ENCODE measurements at places on chromosomes 1 and 21. TPM values are rescaled to one million over a fixed set of nuclear protein-coding genes. Genes with fewer than 3 reads are reported as not detected.

The FAM110D gene
- total RNA-seq = 0.68 TPM

The CCDC27 gene
- total RNA-seq = not detected

The CD5L gene
- not detected for total RNA-seq

The LRRC41 gene
- 42.0 TPM for total RNA-seq

The PRMT2 gene
- total RNA-seq = 71.1 TPM

DNA sequence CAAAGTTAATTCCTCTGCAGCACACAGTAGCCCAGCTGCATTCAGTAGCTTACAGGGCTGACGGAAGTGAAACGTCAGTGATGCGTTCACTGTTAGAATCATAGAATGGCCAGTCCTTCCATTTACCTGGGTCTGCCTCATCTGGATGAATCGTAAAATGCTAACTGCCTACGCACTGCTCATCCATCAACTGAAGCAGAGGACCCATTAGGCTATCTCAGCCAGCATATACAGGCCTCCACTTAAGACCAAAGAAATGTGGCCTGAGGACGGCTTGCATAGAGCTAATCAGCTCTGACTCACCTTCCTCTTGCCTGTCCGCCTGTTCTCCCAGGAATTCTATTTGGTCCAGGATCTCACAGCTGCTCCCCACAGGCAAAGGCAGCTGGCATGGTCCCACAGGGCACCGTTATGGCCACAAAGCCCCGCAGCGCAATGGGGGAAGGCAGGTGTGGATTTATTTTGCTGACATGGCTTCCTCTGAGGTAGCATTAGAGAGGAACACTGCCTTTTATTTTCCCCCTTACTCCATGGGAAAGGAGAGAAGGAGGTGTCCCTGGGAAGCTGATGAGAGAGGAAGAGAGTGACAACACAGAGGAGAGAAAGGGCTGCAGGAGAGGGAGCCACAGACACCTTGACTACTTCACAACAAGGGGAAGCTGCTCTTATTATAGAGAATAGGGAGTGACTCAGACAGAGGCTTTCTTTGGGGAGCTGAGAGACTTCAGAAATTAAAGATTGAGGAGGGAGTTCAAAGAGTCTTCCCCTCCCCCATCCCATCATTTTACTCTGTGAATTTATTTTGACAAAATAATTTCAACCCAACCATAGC, 177.6 kb downstream of the HHIPL2 start:
- no peak for ATAC-seq

DNA sequence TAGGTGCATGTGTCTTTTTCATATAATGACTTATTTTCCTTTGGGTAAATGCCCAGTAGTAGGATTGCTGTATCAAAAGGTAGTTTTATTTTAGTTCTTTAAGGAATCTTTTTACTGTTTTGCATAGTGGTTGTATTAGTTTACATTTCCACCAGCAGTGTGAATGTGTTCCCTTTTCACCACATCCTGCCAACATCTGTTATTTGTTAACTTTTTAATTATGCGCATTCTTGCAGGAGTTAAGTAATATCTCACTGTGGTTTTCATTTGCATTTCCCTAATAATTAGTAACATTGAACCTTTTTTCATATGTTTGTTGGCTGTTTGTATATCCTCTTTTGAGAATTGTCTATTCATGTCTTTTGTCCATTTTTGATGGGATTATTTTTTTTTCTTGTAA, 1761.9 kb downstream of the PLA2G4A start:
- ATAC-seq = no peak

GRCh38 chr1:66396212-66396890, 137.6 kb upstream of the SGIP1 start:
- ATAC-seq = no peak

DNA sequence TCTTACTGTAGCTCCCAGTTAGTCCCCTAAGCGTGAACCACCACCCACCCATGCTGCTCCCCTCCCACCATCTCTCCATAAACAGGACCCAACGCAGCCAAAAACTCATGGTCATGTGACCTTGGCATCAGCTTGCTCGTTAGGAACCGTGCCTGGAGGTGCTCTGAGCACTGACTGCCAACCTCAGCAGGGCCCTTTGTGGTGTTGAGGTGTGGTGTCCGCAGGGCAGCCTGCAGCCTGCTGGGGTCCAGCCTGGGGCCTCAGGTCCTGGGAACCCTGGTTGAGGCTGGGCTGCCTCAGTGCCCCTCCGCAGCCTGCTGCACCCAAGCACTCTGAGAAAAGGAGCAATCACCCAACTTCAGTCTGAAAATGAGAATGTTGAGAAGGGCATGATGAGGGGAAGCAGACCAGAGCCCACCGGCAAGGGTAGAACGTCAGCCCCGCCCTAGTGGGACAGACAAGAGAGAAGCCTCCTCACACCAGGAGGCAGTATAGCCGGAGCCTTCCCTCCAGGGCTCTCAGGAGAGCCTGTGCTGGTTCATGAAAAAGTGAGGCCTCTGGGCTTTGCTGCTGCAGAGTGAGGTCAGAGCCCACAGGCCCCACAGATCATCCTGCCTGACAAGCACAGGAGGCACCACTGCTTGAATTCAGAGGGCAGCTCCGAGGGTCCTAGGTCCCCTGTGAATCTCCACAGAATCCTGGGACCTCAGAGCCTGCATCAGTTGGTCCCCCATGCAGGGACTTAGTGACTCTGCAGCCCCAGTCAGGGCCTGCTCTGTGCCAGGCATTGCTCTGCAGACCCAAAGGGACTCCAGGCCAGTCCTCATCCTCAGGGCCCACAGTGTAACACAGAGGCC, 4.9 kb upstream of the COL6A2 start:
- ATAC-seq = no peak

DNA sequence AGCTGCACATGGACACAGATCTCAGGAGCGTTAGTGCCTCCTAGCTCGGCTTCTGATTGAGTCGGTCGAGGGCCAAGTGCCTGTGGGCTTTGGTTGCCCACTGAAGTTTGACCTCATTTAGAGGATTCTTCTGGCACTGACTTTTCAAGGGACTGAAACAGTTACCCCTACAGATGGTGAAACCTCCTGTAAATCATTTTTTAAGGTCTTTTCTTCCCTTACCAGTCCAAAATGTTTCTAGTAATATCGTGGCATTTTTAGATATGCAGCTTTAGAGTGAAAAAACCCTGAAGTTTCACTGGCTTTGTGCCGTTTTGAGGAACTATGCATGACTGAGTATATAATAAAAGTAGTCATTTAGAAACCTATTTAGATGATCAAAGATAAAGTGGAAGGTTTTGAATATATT, 34.7 kb upstream of the L1TD1 start:
- no peak for ATAC-seq

DNA sequence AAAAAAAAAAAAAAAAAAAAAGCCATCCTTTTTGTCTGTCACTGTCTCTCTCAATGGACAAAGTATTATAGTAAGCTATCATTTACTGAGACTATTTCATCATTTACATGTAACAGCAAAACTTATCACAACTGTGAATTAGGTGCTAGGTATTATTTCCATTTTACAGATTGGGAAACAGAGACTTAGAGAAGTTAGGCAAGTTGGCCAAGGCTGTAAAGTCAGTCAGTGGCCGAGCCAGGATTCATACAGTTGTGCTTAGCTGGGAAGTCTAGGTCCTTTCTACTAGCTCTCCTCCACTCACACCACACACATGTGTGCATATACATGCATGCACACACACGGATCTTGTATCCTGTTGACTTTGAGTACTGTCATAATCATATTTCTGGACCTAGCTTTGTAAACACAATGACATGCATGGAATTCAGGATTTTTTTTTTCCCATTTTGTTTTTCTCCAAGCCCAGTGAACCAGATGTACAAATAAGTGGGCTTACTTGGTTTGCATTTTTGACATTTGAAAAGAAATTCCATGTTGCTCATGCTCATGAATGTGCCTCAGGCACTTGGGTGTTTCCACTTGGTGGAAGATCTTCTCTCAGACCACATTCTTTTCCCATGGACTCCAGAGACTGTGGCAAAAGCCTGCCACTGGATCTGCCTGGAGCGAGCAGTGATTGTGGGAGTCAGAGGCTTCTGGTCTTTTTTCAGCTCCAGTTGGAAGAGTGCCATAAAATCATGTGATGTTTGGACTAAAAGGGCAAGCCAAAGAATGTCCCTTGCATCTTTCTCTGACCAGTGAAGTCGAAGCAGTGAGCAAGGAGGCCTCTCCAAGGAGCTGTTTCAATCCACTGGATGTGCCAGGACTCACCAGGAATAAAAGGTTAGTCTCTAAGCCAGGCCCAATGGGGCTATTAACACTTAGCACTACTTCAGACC, 61.7 kb upstream of the DNAJC6 start:
- ATAC-seq = no peak

DNA sequence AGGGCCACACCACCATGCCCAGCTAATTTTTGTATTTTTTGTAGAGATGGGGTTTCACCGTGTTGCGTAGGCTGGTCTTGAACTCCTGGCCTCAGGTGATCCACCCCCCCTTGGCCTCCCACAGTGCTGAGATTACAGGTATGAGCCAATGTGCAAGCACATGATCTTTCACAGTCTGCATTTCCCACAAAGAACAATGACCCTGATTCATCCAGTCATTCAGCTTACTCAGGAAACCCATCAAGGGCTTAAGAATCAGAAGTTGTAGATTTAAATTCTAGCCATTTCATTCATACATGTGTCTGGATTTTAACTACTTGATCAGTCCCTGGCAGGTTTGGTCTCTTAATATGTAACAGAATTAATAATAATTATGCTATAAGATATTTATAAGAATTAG, 2065.7 kb downstream of the MRPL39 start:
- no peak for ATAC-seq

DNA sequence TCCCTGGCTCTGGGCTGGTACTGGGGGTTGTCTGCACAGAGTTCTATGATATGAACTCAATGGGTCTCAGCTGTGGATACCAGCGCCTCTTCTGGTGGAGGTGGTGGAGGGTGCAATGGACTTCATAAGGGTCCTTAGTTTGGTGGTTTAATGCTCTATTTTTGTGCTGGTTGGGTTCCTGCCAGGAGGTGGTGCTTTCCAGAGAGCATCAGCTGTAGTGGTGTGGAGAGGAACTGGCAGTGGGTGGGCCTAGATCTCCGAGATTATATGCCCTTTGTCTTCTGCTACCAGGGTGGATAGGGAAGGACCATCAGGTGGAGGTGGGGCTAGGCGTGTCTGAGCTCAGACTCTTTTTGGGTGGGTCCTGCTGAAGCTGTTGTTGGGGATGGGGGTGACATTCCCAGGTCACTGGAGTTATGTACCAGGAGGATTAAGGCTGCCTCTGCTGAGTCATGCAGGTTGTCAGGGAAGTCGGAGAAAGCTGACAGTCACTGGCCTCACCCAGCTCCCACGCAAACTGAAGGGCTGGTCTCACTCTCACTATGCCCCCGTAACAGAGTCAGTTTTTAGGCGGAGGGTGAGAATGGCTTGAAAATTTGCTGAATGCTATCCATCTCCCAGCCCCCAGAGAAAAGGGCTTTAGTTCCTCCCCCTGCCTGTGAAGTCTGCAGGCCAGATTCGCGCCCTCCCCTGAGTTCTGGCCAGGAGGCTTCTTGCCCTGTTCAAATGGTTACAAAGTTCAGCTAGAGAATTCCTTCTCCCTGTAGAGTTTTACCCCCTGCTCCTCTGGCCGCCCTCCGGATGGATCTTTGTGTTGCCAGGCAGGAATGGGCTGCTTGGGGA, 902.9 kb downstream of the LTN1 start:
- peak; percentile 70 for ATAC-seq

DNA sequence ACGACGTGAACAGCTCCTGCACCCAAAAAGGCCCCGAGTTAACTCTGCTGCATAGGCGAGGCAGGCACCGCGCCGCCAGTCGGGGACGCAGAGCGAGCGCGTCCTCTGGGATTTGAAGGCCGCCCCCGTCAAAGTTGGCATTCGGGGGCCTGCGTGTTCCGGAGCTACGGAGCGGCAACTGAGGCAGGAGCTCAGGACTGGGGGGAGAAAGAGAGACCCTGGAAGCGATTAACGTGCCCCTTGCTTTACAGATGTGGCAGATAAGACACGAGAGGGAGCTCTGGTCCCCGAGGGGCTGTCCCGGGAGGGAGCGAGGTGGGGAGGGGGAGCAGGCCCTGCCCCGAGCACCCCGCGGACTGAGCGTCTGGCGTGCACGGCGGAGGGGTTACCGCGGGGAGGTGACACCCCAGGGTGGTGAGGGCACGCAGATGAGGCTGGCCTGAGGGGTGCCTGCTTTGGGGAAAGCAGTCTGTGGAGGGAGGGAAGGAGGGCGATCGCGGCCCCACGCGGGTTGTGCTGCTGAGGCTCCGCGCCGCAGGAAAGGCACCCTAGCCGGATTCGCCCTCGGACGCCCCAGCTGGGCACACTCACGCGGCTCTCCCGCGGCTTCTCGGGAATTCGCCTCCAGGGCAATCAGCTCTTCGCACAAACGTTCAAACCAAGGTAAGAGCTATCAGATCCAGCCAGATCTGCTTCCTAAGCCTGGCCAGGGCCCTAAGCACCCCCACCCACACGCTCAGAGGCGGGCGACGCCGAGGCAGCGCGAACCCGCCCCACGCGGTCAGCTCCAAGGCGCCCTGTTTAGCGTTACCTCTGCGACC, 26.5 kb downstream of the ACTA1 start:
- ATAC-seq = no peak

DNA sequence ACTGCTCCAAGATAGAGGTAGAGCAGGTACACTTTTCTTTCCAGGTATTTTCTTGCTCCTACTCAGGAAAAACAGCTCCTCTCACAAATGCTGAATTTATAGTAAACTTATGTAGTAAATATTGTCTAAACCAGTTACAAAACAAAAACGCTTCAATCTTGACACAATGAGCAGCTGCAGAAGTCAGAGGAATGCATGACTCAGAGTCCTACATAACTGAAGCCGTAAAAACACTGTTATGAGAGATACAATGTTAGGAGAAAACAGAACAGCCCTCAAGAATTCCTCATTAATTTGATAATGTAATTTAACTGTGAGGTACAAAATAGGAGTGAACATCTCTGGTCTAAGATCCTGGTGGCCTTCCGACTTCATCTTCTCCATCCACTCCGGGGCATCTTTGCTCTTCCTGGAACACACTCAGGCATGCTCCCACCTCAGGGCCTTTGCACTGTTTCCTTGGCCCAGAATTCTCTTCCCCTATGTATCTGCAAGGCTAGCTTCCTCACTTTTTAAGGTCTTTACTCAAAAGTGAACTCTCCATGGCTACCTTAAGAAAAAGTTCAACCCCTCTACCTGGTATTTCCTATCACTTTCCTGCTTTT, 138.5 kb downstream of the SLC45A1 start:
- peak; percentile 42 for ATAC-seq

DNA sequence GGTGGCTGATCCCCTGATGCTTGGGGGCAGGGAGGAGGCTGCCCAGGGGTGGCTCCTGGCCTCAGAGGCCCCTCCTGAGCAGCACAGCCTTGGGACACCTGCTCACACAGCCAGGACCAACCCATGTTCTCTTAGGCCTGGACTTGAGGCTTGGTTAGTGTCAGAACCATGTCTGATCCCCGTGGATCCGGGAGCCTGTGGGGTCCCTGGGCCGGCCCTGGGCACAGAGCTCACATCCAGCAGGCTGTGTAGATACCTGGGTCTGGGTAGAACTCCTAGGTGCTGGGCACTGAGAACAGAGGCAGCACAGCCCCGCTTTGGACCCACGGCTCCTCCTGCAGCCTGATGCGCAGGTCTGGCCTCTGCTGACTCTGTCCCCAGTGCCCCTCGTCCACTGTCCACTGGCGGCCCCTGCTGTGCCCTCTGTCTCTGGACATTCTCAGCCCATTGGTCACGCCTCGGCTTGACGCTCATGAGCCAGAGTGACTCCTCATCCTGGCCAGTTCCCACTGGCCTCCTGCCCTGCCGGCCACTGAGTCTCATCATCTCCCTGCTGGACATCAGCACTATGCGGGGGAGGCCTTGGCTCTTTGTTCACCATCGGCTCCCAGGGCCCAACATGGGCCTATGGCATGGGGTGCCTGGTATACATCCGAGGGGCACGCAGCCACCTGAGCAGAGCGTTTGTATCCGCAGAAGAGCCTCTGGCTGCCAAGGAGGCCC, 70.2 kb downstream of the TRIM11 start:
- ATAC-seq = no peak
